ENCODE measurements at places on chromosomes 11 and 22. TPM values are rescaled to one million over a fixed set of nuclear protein-coding genes. Genes with fewer than 3 reads are reported as not detected.

- no peak for DNase-seq
These were observed 176.9 kb downstream of the NAV2 start for GRCh38 chr11:19889531-19889930.

GRCh38 chr11:121112498-121113455 is 11.7 kb downstream of the TECTA start:
- no peak for DNase-seq

Gene NTM
- polyA plus RNA-seq, result 24.4 TPM

GRCh38 chr11:76889411-76889975 is 28.8 kb downstream of the ACER3 start:
- no peak for DNase-seq

- no peak for DNase-seq
These were observed 71.3 kb downstream of the TSPAN18 start for GRCh38 chr11:44797886-44798606.

GRCh38 chr11:86969258-86969657 is 14.1 kb upstream of the FZD4 start:
- DNase-seq, result no peak

- DNase-seq, result no peak
These were observed 16.3 kb upstream of the ARFGAP3 start for GRCh38 chr22:42873356-42873755.

DNA sequence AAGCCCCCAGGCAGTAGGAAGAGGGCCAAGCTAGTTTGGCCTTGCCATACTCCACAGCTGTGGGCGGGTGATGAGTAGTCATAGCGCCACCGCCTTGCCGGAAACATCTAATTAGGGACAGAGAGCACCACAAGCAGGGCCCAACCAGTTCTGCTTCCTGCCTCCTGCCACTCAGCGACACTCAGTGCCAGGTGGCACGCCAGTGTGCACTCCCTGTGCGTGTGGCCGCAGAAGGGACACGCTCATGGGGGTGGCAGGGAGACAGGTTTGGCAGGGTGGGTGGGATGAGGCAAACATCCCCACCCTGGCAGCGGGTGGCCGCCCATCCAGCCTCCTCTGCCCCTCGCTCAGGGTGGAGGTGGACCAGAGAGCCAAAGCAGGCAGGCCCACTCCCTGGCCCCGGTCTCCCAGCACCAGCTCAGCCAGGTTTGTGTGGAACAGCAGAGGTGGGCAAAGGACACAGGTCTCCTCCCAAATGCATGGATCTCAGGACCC is 4.9 kb downstream of the OVOL1 start:
- no peak for DNase-seq

- peak; percentile 53 for DNase-seq
These were observed 4.6 kb downstream of the TSPAN32 start for GRCh38 chr11:2306452-2306823.

DNA sequence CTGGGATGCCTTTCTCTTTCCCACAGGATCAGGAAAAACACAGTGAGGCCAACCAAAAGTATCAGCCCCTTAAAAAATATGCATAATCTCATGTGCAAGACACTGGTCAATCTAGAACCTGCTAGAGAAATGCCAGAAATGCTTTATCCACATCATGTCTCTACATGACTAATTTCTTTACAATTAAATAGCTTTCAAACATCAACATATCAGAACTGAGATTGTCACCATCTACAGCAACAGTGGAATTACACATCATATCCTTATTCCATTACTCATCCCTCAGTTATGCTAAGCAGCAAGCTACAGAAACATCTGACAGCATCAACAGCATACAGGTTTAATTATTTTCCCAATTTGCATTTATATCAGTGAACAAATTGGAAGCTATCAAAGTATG is 78.8 kb downstream of the DDIAS start:
- peak; percentile 62 for DNase-seq

Gene IGLL1
- not detected for polyA plus RNA-seq

- DNase-seq, result no peak
These were observed 51.0 kb downstream of the CTNND1 start for GRCh38 chr11:57812634-57813033.

DNA sequence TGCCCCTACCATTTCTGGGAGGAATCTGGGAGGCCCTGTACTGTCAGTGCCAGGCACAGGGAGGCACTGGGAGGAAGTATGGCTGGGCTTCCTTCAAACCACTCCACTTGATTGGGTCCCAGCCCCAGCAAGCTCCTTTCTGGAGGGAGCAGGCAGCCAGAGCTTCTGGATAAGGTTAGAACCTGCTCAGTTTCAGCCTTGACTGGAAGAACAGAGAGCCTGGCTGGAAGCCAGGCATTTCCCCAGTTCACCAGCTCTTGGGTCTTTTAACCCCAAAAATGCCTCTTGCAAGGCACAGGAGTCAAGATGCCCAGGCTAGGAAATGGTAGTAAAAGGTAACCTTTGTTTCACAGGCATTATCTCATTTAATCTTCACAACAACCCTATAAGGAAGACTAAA is 9.0 kb upstream of the KCTD14 start:
- no peak for DNase-seq

Gene CD3D
- not detected for polyA plus RNA-seq

Gene SAAL1
- 13.3 TPM for polyA plus RNA-seq

Gene CHRM1
- not detected for polyA plus RNA-seq

GRCh38 chr11:118443590-118444218 is 7.4 kb downstream of the KMT2A start:
- DNase-seq, result no peak
